ENCODE measurements at places on chromosomes 3 and 15.

- no peak for DNase-seq
Measured at GRCh38 chr15:97126553-97127233, 796.2 kb downstream of the NR2F2 start.

DNA sequence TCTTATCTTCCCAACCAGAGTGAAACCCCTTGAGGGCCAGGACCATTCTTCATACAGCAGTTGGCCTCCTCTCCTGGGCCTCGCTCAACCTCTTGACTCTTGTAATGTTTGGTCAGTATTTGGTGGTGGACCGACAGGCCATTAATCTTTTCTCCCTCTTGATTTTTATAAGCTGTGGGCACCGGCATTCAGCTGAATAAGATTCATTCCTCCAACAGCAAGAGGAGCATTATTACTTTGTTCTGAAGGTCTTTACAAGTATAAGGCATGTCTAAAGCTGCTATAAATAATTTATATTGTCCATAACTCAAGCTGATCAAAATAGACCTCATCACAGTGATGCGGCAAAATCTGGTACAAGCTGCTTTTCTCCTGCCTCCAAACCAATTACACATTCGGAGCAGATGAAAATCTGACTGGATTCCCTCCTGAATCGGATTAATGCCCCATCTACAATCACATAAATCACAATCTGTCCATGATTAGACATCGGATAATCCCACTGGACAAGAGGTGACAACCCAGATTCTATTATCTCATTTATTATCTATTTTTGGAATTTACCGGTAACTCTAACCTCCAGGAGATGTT is 8.4 kb upstream of the ISL2 start:
- no peak for DNase-seq

- peak; percentile 10 for DNase-seq
Measured at GRCh38 chr15:72141171-72142084, 23.2 kb downstream of the SENP8 start.

- no peak for DNase-seq
Measured at GRCh38 chr3:122979211-122979610, 48.4 kb downstream of the SEMA5B start.

- no peak for DNase-seq
Measured at GRCh38 chr3:182729903-182730674, 63.2 kb upstream of the ATP11B start.

GRCh38 chr3:39052583-39052982 is 767 bp downstream of the WDR48 start:
- DNase-seq, result no peak

DNA sequence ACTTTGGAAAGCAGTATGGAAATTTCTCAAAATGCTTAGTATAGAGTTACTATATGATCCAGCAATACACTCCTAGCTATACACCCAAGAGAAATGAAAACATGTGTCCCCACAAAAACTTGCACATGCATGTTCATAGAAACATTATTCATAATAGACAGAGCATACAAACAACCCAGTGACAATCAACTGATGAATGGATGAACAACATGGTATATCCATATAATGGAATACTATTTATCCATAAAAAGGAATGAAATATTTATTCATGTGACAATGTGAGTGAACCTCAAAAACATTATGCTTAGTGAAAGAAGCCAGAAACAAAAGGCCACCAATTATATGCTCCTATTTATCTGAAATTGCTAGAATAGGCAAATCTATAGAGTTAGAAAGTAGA is 6.7 kb downstream of the MYH15 start:
- DNase-seq, result no peak

DNA sequence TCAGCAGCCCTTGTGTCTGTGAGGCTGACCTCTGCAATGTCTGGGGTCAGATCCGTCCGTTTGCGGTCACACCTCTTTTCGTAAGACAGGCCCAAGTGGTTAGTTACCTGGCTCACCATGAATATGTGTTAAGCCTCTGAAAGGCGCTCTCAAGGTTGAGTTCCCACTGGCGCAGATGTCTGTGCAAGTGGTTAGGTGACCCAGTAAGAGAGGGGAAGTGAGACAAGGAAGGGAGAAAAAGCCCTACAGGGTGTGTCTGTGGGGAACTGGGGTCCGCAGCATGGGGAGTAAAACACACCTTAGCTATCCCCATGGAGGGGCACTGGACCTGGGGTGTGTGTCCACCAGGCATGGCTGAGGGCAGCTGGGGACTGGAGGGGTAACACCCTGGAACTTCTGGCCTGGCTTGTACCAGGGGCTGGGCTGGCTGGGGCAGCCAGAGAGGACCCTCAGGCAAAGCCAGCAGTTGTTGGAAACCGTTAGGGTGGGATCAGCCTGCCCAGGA is 391.6 kb upstream of the PROK2 start:
- DNase-seq, result no peak
